ENCODE measurements at places on chromosomes 2 and 18.

DNA sequence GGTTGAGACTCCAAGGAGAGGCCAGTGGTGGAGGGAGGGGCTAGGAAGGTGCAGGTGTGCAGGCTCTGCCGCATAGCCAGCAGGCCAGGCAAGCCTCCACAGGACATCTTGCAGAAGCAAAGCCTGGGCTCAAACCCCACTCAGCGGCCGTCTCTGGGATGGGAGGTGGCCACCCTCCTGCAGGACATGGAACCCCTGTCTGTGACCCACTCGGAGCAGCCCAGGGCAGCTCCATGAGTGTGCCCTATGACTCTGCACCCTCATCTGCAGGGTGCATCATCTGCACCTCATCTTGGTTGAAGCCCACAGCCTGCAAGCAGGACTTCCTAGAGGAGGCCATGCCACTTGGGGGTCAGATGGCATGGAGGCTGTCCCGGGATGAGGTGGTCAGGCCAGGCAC lies 46.3 kb downstream of the GPC1 start:
- DNase-seq, result no peak

DNA sequence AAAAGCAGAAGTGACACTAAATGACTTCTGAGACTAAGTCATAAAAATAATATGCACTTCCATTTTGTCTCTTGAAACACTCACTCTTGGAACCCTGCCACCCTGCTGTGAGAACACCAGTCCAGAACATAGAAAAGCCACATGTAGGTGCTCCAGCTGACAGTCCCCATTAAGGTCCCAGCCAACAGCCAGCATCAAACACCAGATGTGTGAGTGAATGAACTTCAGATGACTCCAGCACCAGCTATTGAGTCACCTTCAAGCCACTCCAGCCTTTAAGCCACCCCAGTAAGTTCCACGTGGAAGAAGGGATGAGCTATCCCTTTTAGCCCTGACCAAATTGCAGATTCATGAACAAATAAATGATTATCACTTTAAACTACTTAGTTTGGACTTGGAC lies 31.5 kb upstream of the LGALSL start:
- DNase-seq, result no peak

DNA sequence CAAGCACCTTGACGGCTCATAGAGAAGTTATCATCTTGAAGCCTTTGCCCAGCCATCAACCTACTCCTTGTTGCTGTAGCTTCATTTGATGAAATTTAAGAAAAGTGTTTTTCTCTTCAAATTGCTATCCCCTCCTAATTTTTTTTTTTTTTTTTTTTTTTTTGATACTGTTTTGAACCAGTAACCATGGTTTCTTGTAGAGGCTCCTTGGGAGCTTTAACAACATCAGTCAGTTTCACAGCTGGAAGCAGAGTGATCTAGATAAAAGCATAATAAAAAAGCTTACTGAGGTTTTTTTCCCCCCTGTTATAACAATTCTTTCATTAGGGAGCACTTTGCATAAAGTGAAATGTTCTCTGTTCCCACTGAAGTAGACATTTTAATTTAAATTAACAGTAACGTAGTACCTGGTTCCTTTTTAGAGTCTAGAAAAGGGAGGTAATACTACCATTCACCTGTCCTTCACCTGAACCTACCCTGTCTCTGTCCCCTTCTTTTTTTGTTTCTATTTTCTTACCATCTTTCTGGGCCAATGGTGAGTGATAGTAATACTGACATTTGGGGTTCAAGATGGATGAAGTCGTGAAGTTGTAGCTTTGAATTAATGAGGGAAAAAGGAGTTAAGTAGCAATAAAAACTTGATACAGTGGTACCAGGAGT lies 101.5 kb downstream of the NCOA1 start:
- no peak for DNase-seq

GRCh38 chr2:230830428-230830827 lies 34.3 kb upstream of the ITM2C start:
- no peak for DNase-seq

- no peak for DNase-seq
These were observed 143.7 kb upstream of the CTNNA2 start for GRCh38 chr2:79369127-79369526.

DNA sequence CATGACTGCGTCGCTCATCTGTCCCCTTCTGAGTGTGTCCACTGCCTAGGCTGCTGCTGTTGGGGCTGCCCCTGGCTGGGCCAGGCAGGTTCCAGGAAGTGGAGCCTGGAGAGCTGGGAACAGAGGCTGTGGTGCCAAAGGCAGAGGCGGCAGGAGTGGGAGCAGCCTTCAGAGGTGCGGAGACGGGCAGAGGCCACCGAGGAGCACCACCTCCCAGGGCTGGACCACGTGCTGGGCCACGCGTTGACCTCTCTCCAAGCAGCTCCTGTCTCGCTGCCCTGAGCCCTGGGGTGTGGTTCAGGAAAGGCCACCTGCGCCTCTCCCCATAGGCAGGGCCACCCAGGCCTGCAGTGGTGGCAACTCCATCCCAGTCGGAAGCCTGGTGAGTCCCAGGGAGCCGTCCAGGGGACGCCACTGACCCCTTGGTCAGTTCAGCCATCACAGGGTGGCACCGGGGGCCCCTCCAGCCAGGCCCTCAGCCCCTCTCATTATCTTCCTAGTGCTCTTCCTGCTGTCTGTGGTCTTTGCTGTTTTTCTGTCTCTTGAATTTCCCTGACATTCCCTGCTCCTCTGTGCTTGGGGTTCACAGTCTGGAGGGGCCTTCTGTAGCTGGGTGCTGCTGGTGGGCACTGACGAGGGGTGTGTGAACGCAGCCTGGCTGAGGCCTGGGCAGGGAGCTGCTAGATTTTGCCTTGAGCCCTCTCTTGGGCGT lies 122.8 kb upstream of the HS6ST1 start:
- no peak for DNase-seq

DNA sequence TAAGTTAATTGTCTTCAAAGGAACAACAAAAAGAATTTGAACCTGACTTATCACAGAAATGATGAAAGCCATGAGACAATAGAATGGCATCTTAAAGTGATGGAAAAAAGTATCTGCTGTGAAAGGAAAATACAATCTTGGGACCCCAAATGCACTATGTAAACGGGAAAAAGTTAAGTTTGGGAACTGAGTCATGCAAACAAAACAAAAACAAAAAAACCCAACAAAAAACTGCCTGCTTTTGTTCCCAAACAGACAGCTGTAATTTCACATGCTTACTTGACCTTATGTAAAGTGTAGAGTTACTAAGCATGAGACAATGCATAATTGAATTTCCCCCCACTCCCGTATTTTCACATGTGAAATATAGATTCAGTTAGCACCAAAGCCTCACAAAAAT lies 122.1 kb upstream of the RBMS1 start:
- DNase-seq, result no peak

DNA sequence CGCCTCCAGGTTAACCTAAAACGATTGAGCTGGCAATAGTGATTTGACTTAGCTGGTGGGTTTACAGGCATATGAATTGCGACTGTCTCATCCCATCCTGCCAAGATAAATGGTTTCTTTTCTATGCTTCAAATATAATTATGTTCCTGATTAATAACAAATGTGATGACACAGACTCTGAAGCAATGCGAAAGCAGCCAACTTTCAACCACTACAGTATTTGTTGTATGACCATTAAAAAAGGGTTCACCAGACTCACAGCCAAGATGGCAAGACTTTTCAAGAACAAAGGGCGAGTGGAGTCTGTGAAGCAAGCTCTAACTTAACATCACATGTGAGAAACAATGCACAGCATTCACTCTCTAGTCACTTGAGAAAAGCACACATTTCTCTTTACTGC lies 186.6 kb downstream of the PID1 start:
- DNase-seq, result no peak

- DNase-seq, result no peak
These were observed 71.8 kb downstream of the TGOLN2 start for GRCh38 chr2:85255813-85256594.

- DNase-seq, result no peak
These were observed 177.5 kb downstream of the CD8B2 start for GRCh38 chr2:106664669-106665068.

DNA sequence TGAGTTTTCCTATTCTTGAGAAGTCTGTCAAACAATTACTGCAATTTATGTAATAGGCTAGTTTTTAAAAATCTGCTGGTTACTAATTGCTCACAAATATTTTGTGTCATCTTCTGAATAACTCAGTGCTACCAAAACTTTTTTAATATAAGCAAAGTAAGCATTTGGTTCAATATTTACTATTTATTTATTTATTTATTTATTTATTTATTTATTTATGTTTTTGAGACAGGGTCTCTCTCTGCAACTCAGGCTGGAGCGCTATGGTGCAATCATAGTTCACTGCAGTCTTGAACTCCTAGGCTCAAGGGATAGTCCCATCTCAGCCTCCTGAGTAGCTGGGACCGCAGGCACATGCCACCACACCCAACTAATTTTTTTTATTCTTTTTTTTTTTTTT lies 60.4 kb upstream of the CDH20 start:
- DNase-seq, result no peak

DNA sequence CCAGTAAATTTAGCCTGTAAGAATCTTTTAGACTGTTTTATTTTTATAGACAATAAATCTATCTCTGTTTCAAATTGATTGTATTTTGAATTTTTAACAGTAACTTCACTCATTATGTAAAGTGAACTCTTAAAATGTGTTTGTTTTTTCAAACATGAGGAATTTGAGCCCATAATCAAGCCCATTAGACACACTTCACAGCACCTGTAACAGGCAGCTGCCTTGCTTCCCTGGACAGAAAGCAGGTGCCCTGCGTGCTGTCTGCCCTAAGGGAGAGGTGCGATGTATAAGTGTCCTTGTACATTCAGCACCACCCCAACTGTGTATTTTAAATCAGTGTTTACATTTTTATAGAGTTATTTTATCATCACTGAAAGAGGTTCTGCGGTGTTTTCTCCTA lies 186.5 kb upstream of the TPO start:
- DNase-seq, result no peak

Measured in MM.1S (cell line).